ENCODE measurements at places on chromosomes 3 and 15.

DNA sequence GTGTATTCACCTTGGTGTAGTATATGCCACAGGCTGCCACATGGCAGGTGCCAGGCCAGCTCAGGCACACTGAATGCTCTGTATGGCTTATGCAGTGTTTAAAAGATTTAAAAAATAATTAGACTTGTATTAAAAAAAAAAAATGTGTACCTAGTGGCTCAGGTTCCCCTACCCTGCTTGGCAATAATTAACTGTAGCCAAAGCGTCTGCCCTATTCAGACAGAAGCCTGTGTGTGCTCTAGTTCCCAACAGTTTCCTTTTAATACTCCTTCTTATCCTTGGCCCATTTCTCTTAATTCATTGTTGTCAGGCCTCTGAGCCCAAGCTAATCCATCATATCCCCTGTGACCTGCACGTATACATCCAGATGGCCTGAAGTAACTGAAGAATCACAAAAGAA, 752.2 kb upstream of the CFAP20DC start:
- no peak for DNase-seq

DNA sequence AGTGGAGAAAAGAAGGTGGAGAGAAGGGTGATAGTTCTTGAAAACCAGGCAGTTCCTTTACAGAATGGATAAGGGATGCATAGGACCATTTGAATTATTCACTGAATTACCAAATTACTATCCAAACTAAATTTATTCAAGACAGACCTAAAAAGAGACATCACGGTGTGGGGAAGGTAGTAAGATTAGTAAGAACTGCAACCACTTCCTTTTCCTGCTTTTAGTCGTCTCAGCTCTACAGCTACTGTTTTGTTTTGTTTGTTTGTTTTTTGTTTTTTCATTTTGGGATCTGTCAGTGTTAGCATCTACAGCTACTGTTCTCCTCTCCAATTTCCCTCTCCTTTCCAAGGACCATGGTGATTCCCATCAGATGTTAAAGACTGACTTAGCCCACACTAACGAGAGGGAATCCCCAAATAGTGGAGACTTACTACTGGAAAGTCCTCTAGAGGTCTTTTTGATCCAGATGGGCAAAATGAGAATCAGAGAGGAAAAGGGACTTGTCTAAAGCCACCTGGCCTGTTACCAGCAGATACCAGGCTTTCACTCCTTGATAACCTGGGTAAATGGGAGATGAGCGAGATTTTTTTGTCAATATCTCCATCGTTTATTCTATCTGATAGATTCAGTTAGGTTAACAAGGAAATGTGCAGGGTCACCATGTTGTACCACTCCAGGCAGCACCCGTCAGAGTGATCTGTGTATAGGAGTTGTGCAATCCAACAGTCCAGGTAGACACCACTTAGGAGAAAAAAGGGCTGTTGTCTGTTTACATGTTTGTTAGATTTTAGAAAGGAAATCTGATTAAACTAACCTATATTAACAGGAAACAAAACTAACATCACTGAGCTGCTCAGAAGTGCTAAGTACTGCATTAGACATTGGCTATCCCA, 6.0 kb downstream of the HCLS1 start:
- no peak for DNase-seq

DNA sequence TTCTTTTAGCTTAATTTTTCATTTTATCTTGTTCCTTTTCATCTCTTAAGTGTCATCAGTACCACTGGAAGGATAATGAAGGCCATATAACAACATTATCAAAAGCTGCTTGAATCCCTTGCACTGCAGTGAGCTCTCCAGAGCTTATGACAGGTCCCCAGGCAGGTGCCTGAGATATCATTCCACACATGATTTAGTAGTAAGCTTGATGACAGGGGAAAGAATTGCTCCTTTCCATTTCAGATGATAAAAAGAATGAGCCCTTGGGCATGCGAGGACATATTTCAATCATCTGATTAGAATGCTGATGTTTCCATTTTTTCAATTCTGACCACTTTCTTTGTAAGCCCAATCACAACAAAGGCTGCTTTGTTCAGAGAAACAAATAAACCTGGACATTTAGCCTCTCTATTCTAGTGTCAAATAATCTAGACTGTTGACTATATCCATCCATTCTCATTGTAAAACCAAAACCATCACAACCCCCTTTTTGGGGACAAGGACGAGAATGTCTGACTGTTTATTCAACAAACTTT, 567.8 kb downstream of the IGSF11 start:
- DNase-seq = no peak

- peak; percentile 97 for DNase-seq
These were observed 11.3 kb downstream of the NRROS start for GRCh38 chr3:196650740-196651311.

DNA sequence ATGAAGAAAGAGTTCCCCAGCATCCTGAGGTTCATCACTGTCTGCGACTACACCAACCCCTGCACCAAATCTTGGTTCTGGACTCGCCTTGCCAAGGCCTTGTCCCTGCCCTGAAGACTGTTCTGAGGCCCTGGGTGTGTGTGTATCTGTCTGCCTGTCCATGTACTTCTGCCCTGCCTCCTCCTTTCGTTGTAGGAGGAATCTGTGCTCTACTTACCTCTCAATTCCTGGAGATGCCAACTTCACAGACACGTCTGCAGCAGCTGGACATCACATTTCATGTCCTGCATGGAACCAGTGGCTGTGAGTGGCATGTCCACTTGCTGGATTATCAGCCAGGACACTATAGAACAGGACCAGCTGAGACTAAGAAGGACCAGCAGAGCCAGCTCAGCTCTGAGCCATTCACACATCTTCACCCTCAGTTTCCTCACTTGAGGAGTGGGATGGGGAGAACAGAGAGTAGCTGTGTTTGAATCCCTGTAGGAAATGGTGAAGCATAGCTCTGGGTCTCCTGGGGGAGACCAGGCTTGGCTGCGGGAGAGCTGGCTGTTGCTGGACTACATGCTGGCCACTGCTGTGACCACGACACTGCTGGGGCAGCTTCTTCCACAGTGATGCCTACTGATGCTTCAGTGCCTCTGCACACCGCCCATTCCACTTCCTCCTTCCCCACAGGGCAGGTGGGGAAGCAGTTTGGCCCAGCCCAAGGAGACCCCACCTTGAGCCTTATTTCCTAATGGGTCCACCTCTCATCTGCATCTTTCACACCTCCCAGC, 2.9 kb downstream of the MYD88 start:
- DNase-seq = no peak

DNA sequence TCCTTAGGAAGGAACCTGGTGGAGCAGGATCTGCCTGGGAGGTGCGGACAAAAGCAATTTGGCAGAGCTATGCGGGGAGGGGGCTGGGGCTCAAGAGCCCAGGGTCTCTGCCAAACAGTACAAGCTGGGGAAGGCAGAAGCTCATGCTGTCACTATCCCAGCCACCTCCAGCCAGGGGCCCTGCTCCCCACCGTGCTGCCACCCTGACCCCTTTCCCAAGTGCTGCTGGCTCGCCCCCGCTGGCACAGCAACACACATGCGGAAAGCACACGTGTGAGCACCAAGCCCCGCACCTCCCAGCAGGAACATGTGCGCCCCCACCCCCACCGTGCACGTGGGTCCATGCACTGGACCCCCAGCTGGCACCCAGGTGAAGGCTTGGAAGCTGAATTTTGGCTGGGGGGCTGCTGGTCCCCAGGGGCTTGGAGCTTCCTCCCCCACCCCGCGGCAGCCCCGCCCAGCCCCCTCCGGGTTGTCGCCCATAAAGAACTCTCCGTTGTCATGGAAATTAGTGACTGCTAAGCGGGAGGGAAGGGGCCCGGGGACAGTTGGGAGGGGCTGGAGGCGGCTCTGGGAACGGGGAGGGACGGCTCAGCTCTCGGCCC, 742 bp downstream of the CAMKV start:
- DNase-seq = no peak

- DNase-seq = no peak
These were observed 184.9 kb downstream of the APBA2 start for GRCh38 chr15:29070471-29071231.

DNA sequence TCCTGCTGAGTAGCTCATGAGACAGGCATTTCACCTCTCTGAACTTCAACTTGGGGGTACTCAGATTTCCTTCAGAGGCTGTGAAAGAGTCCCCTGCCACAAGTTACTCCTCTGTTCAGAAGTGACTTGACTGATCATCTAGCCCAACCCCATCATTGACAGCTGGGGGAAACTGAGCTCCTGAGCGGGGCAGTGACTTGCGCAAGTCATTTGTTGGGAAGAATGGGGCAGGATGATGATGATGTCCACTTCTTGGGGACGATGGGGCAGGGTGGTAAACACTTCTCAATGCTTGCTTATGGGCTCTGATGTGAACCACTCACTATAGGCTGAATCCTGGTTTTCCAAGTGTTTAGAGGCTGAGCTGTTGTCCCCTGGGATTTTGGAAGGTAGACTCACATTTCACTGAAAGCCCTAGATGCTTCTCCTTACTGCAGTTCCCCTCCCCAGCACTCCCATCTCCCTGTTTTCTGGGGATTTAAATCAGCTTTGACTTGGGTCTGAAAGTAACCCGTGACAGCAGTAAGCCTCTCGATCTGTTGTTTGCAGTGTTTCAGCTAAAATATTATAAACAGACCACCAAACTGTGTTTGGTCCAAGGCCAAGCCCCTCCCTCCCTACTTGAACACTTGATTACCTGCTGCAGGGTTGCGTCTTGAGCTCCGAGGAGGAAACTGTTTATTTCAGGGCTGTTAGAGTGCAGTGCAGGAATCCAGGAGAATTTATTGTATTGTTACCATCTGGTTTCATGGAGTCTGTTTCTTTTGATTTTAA, 25.1 kb downstream of the SMAD3 start:
- DNase-seq = no peak

DNA sequence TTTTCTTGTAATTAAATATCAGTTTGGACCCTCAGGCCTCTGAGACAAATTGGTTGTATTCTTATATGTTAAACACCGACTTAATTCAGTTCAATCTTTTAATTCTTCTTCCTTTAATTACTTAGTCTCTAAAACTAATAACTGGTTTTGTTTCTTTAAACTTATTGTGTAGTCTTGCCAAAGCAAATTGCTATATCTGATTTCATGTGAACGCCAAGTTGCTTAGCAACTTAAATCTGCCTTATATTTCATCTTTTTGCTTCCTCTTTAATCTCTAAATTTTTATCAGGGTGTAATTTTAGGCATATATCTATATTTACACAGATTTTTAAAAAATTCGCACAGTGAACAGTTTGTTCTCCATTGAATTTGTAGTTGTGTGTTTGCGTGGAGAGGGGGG, 82.2 kb downstream of the CADM2 start:
- no peak for DNase-seq

- no peak for DNase-seq
These were observed 10.5 kb downstream of the SLC38A3 start for GRCh38 chr3:50215529-50215928.

DNA sequence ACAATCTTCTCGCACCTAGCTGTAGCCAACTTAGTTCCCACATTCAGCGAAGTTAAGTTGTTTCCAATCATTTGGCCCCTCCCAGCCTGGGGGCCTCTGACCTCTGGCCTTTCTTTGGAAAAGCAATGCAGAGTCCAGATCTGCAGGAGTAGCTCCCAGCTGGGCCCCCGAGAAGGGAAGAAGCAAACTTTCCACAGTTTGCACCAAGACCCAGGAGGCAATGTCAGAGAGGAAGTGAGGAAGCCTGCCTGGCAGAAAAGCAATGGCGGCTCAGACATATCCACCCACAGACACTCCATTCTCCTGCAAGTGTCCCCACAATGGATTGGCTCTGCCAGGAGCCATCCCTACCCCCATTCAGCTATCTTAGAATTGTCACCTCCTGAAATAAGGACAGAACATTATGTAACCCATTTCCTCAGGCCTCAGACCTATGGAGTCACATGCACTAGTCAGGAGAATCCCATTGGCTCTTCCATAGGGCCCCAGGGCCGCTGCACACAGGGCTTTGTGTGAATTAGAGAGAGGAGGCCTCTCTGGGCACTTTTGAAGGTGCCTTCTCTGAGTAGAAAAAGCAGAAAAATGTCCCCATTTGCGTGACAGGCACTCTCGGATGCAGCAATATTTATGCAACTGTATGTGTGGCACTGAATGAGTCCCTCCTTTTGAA, 3.0 kb upstream of the BUB1B start:
- DNase-seq = no peak

DNA sequence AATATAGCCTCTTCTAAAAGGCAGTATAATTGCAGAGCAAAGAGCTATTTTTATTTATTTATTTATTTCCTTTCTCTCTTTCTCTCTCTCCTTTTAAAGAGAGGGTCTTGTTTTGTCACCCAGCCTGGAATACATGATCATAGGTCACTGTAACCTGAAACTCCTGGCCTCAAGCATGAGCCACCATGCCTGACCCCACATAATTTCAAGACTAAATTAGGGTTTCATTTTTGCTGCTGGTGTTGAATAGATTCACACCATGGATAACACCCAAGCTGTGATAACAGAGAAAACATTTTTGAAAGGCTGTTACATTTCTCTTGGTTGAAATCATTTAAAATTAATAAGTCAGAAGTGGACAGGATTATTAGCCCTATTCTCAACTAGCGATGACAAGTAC, 131.6 kb downstream of the LEKR1 start:
- no peak for DNase-seq

GRCh38 chr15:56342653-56343052, 22.6 kb upstream of the TEX9 start:
- DNase-seq = no peak

- DNase-seq = no peak
These were observed 2.8 kb upstream of the UCN2 start for GRCh38 chr3:48566401-48566760.

GRCh38 chr15:99167201-99167600, 62.3 kb downstream of the SYNM start:
- no peak for DNase-seq

DNA sequence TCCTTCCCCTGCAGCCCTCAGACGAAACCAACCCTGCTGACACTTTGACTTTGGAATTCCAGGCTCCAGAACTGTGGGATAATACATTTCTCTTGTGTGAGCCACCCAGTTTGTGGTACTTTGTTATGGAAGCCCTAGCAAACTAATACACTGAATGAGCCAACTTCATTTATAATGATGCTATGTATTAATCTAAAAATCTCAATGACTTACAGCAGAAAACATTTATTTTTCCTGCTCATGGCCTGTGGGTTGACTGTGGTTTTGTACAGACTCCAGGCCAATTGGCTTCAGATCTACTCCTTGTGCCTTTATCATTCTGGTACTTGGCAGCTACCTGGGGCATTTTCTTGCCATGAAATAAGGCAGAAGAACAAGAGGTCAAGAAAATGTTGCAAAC, 152.4 kb downstream of the EBLN2 start:
- DNase-seq = peak; percentile 18

GRCh38 chr15:98772895-98773294, 124.6 kb downstream of the IGF1R start:
- no peak for DNase-seq

DNA sequence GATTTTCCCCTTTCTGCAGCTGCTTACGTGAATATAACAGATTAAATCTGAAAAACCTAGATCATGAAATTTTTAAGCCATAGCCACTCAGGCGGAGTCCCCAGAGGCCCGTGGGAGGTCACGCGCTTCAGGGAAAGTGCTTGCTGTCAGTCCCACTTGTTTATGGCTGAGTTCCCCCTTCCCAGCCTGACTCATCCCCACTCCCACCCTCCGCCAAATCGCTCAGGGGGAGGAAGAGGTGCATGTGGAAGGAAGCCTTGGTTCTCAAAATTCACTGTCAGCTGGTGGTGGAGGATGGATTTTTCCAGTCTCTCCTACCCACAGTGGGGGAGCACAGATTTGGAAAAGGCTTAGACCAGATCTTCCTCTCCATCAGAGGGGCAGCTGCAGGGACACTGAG, 67.4 kb downstream of the CORO2B start:
- no peak for DNase-seq

Measured in stromal cell of bone marrow (primary cell).